A549 treated with GW870086 at 1 μM for 4 hours (cell line): ENCODE measurements at places on chromosomes 7 and 10. TPM values are rescaled to one million over a fixed set of nuclear protein-coding genes. Genes with fewer than 3 reads are reported as not detected.

CDK1 gene
- 79.6 to 106 TPM (median 91.8 TPM) in 5 replicates for total RNA-seq

RBM20 gene
- total RNA-seq, result 2.6 to 3.4 TPM (median 2.7 TPM) in 5 replicates

FOXI2 gene
- total RNA-seq, result not detected in 5 replicates

MARVELD1 gene
- total RNA-seq, result 43.7 to 55.5 TPM (median 52.8 TPM) in 5 replicates

SP8 gene
- not detected in 5 replicates for total RNA-seq

LRRC61 gene
- 0.07 to 0.20 TPM in 2 of 5 replicates, not detected in the others for total RNA-seq

FRMD4A gene
- 3.3 to 5.5 TPM (median 3.8 TPM) in 5 replicates for total RNA-seq

LIPM gene
- not detected in 5 replicates for total RNA-seq

MPP7 gene
- total RNA-seq, result 0.10 to 0.21 TPM (median 0.11 TPM) in 4 of 5 replicates, not detected in the other

RSPH10B gene
- 0.06 to 0.14 TPM (median 0.14 TPM) in 3 of 5 replicates, not detected in the others for total RNA-seq

AS3MT gene
- total RNA-seq, result 3.2 to 4.6 TPM (median 4.2 TPM) in 5 replicates

MRPL43 gene
- total RNA-seq, result 77.2 to 98.6 TPM (median 93.0 TPM) in 5 replicates
